AG09309 (cell line): ENCODE measurements at places on chromosomes 5 and 9.

GRCh38 chr9:137342482-137342881, 40.4 kb upstream of the NRARP start:
- no peak for DNase-seq

DNA sequence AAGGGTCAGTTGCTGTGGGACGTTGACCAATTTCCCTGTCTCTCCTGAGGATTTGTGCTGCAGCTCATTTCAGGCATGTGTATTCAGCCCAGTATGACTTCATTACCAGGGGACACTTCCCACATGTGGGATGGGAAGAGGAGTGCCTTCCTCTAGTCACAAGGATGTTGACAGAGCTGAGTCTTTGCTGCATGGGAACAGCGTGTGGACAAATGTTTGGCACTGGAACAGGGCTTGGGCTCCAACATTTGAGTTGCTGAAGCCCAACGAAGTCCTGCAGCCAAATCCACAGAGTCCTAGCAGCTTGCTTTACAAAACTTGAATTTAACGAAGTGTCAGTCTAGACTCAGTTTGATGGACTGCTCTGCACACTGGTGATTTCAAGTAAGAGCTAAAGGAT, 283.2 kb downstream of the SH3GL2 start:
- DNase-seq = no peak

GRCh38 chr5:65825408-65826328, 100.7 kb upstream of the ERBIN start:
- DNase-seq = no peak

DNA sequence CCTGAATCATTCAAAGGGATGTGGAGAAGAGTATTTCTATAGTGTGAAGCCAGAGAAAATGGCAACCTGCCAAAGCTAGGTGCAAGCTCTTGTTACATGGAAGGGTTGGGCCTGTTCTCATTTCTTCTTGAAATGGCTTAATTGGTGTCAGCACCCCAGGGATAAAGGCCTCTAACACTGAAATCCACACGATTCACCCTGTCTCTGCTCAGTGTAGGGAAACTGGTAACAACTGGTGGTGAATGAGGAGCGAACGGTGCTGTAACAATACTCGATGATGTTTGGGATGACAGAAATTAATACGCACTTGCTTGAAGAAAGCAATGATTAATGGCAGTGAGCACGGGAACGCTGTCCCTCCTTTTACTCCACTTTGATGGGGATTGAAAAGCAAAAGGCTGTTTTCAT, 16.2 kb downstream of the PBX3 start:
- no peak for DNase-seq

DNA sequence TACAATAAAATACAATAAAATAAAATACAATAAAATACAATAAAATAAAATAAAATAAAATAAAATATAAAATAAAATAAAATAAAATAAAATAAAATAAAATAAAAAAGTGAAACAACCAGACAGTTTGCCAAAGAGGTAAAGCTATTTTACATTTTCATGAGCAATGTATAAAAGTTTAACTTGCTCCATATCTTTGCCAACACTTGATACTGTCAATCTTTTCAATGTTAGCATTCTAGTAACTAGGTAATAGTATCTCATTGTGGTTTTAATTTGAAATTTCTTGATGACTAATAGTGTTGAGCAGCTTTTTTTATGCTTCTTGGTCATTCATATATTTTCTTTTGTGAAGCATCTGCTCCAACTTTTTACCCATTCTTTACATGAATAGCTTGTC, 17.3 kb downstream of the TTC33 start:
- DNase-seq = no peak

DNA sequence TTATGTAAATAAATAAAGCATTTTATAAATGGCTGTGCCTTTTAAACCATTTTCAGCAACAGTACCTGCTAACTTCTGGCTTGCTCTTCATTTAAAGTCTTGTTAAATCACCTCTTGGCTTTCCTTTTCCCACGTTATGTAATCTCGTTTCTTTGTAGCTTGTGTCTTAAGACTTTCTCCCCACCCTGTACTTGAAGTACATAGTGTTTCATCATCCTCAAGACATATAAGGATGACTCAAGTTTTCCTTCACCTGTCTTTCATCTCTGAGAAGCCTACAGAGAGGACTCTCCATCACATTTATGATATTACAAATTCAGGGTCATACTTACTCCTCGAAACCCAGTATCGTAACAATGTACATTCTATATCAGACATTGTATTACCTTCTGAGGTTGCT, 33.9 kb downstream of the PRELID2 start:
- DNase-seq = no peak

- no peak for DNase-seq
Observed at GRCh38 chr9:99092643-99093491, 12.0 kb upstream of the TGFBR1 start.

- no peak for DNase-seq
Observed at GRCh38 chr9:99176527-99177013, 45.2 kb downstream of the ALG2 start.

- no peak for DNase-seq
Observed at GRCh38 chr9:84736081-84736480, 66.6 kb downstream of the NTRK2 start.

DNA sequence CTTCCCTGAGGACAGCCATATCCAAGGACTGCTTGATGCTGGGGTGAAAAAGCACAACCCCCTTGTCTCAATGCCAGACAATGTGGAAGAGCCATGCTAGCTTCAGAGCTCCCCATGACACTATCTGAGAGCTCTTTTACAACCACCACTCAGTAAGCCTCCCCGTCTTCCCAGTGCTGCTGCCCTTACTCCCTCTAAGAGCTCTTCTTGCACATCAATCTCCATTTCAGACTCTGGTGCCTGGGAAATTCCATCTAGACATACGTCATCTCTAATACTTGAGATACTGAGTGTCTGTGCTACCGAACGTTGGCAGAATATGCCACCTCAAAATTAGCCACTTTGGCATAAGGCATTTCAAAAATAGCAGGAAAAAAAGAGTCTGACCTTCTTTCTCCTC, 94.5 kb downstream of the EDIL3 start:
- DNase-seq = no peak

- DNase-seq = no peak
Observed at GRCh38 chr5:26310415-26310814, 728.0 kb downstream of the CDH9 start.

DNA sequence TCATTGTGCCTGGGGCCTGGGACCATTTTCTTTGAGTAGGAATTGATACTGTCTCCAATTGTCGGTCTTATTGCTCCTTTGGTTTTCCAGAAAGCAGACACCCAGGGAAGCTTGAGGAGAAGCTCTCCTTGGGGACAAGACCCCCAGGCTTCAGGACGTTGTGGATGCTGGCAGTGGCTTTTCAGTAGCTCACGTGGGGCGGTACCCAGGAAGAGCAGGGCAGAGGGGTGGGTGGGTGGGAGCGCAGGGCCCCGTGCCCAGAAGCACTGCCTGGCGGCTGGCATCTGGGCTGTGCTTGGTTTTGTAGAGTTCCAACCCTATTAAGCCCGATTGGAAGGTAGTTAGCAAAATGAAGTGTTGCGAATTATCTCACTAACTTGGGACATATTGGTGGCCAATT, 374.2 kb upstream of the IRX1 start:
- no peak for DNase-seq

GRCh38 chr5:1311439-1312055, 16.7 kb upstream of the TERT start:
- DNase-seq = no peak

DNA sequence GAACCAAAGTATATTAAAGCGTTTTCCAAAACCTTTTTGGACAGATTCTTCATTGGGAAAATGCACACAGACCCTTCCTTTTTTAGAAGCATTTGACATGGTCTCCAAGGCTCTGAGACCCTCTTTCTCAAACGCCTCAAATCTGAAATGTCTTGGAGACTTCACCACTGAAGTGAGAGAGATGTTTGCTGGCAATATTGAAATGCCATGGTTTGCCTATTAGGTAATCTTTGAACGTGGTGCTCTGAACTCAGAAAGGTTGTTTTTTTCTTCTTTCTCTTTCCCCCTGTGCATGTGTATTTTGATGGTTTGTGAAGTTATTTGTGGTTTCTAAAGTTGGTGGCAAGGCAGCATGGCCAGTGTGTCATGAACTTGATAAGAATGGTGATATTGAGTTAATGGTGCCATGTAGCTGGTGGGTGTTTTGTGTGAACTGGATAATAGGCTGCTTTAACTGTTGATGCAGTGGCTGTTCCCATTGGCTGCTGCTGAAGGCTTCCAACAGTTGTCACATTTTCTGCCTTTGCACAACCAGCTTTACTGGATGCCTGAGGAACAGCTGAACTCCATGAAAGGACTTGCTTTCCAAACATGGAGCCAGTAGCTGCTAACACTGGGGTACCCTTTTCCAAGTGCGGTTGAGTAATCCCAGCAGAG, 1.7 kb downstream of the PALM2AKAP2 start:
- DNase-seq = no peak

DNA sequence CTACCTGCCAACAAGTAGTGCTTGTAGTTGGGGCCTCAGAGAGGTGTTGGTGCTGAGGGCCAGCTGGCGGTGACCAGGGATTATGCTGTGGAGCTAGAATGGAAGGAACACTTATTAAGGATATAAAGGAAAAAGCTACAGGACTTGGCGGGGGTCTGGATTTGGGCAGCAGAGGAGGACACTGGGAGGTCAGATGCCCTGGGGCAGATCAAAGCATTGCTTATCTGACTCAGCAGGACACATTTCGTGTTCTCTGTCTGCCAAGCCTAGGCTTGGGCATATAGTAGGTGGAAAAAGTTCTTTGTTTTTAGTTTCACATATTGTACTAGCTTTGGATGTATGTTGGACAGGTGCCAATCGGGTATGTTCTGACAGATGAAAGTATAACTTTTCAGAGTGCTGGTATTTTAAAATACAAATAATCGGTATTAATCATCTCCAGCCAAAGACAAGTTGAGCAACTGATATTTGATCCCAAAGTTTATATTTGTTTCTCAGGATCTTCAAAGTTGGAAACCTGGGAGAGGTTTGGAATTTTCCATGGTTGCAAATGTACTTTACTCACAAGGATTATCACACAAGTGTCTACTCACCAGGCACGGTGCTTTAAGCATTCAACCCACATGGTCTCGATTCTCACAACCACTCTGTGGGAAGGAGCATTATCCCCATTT, 69.4 kb downstream of the IQGAP2 start:
- DNase-seq = no peak

DNA sequence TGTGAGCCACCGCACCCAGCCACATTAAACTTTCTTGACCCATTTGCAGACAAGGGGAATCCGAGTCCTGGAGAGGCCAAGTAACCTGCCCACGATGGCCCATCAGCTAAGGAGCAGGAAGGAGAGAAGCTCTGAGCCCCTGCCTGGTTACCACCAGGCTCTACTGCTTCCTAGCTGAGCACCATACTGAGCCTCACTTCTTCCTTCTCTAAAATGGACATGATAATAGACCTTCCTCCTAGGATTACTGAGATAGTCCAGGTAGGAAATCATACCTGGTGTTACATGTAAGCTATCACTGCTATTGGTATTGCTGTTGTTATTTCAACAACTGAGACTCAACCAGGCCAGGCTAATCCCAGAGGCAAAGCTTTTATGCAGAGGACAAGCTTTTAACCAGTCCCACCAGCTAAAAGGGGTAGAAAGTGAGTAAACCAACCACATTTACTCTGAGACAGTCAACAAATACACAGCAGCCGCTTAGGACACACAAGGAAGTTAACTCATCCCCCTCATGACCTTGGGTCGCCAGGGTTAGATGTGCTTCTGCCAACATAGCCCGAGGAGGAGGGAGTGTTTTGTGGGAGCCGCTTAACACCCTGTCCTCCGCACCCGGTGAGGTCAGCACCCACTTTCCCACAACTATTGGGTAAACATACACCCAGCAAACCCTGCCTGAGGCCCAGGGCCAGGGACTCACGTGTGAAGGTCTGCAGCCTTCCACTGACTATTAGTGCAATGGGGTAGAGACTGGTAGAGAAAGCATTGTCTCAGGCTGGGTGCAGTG, 20.6 kb upstream of the PTGES start:
- peak; percentile 44 for DNase-seq

DNA sequence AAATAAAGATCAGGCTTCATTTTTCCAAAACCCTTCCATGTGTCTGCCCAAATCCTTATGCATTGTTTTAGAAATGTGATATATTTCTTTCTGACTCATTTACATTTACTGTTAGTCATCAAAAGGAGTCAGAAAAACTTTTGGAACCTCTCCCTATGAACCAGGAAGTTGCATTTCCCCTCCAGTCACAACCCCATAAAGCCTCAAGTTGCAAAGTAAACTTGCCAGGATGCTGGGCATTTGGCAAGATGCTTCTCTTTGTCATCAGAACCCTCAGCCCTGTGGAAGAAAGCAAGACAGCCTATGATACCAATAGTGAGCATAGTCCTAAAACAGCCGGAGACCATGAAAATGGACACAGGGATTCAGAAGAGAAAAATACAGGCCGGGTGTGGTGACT, 84.2 kb downstream of the MUSK start:
- peak; percentile 96 for DNase-seq

DNA sequence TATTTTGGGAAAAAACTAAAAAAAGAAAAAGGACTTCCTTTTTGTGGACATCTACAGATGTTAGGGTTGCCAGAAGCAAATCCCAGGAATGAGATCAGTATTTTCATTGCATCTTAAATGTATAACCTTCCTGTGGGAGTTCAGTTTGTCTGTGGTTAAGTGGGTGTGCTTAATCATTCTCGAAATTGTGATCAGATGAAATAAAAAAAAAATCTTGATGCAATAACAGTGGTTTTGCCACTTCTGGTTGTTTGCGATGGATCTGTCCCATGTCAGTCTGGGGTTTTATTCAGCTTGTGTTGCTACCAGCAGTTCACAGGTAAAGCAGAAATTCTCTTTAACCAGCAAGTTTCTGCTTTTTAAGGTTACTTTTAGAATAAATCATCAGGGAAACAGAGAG, 179.0 kb downstream of the MAN2A1 start:
- no peak for DNase-seq

- DNase-seq = no peak
Observed at GRCh38 chr9:13863112-13863511, 450.8 kb downstream of the NFIB start.

DNA sequence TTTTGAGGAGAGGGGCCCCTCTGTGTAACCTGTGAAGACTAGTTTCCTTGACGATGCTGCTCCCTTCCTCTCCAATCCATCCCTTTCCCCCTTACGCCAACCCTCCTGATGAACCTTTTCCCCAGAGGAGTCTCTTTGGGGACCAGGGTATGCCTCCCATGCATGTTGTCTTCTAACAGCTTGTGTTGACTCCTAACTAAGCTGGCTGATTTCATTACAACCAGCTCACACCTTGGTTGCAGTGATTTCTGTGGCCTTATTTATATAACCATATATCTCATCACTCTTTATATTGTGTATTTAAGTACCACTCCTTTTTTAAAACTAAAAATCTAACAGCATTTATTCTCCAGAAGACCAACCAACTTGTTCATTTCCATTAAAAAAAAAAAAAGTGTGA, 42.5 kb downstream of the SFXN1 start:
- no peak for DNase-seq

DNA sequence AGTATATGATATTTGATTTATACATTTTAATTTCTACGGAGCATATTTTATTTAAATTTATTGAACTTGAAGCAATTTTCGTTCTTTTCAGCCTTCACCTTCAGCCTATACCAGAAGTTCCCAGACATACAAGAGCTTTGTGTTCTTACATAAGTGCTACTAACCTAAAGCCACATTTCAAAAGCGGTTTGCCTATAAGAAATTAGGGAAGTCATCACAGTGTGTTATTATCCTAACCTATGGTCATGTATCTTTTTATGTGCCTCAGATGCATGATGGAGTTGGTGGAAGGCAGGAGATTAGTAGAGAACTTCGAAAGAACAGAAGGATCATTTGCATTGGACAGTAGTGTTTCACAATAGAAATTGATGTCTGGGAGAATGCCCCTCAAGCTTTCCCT, 3.1 kb downstream of the KIF2A start:
- no peak for DNase-seq
